ENCODE measurements at places on chromosomes 6 and 20.

DNA sequence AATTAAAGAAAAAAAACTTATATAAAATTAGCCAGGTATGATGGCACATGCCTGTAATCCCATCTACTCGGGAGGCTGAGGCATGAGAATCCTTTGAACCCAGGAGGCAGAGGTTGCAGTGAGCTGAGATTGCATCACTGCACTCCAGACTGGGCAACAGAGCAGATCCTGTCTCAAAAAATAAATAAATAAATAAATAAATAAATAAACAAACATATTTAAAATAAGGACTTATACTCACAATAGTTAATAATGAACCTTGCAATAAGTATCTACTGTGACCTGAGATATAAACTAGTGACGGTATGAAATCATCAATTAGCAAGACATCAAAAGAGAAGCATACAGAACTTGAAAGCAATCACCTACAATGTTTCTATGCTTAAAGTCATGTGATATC lies 548.4 kb upstream of the JARID2 start:
- DNase-seq, result no peak

GRCh38 chr20:60048634-60049521 lies 90.7 kb downstream of the CDH26 start:
- DNase-seq, result no peak

DNA sequence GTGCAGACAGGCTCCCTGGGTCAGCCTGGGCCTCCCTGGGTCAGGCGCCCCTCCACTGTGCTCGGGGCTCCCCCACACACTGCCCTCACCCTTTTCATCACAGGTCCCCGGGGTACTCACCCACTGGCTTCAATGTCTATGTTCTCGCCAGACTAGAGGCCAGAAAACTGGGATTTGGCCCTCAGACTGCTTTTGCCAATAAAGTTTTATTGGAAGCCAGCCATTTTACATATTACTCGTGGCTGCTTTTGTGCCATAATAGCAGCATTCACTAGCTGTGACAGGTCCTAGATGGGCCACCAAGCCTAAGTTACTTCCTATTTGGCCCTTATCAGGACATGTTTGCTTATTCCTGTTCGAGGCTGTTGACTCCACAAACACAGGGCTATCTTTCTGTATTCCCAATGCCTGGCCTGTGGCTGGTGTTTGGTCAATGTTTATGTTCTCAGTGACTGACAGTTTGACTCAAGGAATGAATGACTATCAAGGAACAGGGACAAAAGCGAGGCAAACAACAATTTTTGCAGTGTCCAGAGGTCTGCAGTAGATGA lies 525.1 kb upstream of the AGPAT4 start:
- DNase-seq, result no peak

DNA sequence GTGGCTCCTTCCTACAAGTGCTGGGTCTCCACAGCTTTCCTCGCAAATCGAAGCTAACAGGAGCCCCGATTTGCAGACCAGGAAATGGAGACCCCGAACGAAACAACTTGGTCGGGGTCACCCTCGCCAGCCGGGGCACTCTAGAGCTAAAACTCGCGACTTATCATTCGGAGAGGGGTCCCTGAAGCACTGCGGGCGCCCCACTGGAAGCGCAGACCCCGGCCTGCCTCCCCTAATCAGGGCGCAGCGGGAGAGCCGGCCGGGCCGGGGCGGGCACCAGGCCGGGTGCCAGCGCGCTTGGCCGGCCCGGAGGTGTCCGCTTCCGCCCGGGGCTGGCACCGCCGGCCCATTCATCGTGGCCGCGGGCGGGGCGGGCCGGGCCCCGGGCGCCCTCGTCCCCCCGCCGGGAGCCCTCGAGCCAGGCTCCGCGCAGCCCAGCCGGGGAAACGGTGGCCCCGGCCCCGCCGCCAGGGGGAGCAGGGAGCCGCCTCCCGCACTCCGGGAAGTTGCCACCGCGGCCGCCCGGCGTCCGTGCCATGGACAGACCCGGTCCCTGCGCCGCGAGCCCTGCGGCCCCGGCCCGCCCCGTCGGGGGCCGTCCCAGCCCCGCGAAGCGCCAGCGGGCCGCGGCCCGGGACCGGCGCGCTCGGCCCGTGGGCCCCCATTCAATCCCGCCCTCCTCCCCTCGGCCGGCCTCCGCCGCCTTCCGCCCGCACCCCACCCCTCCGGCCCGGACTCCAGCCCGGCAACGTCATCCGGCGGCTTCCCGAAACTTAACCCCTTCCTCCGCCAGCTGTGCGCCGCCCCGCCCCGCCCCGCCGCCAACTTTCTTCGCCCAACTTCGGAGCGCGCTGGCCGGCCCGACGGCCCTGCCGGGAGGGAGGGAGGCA lies 961 bp downstream of the RRBP1 start:
- DNase-seq, result peak; percentile 90

DNA sequence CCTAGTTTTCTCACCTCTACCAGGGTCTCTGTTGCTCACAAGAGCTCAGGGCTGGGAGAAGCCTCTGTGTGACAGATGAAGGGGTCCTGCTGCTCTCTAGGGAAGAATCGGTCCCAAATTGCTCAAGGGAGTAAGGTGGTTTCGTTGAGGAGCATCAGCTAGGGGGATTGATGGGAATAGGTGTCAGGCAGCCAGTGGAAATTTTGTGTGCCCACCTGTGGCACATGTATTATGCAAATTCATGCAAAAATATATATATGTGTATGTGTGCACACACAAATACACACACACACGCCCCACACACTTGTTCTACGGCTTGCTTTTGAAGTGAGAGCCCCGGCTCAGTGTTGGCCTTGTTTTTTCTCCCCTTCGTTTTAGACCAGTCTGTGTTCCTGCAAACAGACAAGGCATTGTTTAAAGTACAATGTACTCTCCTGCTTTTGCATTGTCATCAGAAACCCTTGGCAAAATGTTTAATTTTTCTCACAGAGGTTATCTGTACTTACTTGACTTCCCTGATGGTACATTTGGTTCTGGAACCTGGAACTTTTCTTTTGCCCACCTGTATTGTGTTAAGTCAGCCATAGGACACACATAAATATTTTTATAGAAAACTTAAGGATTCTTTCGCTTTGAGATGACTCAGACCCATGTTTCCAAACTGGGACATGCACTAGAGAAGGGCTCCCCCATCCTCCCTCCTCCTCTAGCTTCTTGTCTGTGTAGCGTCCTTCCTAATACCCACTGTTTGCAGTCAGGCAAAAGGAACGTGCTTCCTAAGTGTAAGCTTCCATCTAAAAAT lies 26.7 kb downstream of the FOXO3 start:
- no peak for DNase-seq

- no peak for DNase-seq
Measured at GRCh38 chr6:69398729-69399128, 398.1 kb downstream of the LMBRD1 start.

- DNase-seq, result no peak
Measured at GRCh38 chr20:54234991-54235390, 27.1 kb downstream of the PFDN4 start.

GRCh38 chr20:58018590-58018989 lies 209.9 kb downstream of the ANKRD60 start:
- no peak for DNase-seq

- DNase-seq, result no peak
Measured at GRCh38 chr20:10667560-10668167, 6.1 kb downstream of the JAG1 start.

DNA sequence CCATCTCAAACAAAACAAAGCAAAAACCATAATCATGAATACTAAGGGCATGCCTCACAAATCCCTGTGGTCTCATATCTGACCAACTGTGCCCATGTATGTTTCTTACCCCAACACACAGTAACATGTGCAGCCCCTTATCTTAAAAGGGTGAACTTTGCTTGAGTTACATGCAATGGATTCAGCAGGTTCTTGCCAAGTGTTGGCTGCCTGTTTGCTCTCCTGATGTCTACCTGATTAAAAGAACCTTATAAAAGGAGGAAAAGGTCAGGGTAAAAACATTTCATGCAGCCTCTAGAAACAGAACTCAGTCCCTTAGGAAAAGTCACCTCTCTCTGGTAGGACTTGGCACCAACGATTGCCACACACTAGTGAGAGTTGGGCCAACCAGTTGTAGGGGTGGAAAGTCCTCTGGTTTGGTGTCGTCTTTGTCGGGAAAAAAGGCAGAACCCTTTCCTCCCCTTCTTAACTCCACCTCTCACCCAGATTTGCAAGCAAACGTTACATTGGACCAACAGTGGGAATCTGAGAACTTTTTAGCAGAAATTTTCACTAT lies 14.0 kb upstream of the LRRN4 start:
- DNase-seq, result no peak

GRCh38 chr6:54700158-54700557 lies 146.4 kb upstream of the FAM83B start:
- DNase-seq, result no peak

- DNase-seq, result no peak
Measured at GRCh38 chr6:44086931-44087574, 40.2 kb downstream of the MRPL14 start.

- no peak for DNase-seq
Measured at GRCh38 chr6:149246691-149247384, 70.7 kb upstream of the TAB2 start.

DNA sequence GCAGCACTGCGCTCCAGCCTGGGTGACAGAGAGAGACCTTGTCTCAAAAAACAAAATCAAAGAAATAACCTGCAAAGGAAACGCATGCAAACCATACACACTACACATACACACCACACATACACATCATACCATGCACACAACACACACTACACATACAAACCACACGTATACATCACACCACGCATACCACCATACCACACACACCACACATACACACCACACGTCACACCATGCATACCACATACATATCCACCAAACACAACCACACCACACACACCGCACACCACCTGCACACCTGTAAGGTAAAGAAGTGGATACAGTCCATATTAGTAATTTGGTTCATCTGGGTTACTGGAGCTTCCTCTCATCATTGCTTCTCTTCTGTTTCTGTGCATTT lies 32.3 kb upstream of the F13A1 start:
- no peak for DNase-seq

DNA sequence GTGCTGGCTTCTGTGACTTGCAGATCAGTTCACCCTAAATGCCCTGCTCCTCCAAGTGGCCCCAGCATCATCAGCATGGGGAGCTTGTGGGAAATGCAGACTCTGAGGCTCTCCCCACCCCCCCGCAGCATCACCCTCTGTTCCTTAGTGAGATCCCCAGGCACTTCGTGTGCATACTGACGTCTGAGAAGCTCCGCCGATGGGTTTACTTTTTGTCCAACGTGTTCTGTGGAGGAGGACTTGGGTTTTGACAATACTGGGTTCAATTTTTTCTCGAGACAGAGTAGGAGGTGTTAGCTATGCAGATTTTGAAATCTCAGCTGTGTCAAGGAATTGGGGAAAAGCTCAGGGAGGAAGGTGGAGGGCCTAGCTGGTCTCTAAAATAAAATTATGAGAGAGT lies 38.3 kb upstream of the ZNF831 start:
- DNase-seq, result no peak

- no peak for DNase-seq
Measured at GRCh38 chr6:168608113-168608400, 167.1 kb downstream of the SMOC2 start.

GRCh38 chr6:19454001-19454720 lies 383.0 kb upstream of the ID4 start:
- DNase-seq, result no peak

DNA sequence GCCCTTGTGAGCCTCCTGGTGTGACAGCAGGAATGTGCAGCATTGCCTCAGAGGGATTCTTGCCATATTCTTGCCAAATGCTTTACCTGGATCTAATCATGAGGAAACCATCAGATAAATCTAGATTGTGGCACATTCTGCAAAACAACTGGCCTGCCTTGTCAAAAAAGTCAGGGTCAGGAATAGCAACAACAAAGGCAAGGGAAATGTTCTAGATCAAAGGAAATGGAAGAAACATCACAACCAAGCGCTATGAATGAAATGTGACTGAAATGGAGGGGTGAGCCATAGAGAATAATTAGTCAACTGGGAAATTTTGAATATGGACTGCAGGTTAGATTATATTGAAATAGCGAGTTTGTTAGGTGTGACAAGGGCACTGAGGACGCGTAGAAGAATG lies 262.6 kb upstream of the CDYL start:
- no peak for DNase-seq

DNA sequence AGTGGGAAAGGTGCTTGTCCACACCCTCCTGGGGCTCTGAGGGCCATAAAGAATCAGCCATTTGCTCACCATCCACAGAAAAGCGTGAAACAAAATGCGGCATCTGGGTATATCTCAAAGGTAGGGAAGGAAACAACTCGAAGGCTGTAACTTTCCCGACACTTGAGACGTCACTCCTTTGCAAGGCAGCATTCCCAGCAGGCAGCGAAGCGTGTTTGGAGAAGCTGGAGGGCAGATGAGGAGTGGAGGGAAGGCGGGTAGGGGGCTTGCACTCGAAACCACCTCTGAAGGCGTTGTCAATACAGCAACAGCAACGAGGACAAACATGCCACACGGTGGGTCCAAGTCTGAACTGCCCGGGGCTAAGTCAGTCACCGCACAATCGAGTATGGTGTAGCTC lies 98.4 kb downstream of the FOXC1 start:
- no peak for DNase-seq

GRCh38 chr20:63456429-63457284 lies 15.8 kb downstream of the KCNQ2 start:
- no peak for DNase-seq

- no peak for DNase-seq
Measured at GRCh38 chr6:96823743-96824142, 13.5 kb downstream of the GPR63 start.

DNA sequence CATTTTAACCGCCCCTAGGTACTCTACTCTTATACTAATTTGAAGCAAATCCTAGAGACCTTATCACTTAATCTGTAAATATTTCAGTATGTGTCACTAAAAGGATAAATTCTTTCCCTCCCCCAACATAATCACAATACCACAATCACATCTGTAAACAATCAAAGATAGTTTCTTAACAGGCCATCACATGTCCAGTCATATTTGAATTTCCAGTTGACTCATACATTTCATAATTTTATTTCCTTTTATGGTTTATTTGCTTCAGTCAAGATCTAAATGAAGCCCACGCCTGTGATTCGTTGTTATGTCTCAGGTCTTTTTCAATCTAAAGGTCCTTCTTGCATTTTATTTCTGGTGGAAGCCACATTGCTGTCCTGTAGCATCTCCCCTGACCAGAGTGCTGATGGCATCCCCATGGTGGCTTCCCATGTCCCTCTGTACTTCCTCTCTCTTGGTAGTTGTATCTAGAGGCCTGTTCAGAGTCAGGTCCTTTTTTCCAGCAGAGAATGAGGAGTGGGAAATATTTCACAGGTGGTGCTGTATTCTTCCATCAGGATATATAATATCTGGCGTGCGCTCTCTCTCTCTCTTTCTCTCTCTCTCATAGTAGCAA lies 128.6 kb upstream of the SLC22A23 start:
- no peak for DNase-seq

DNA sequence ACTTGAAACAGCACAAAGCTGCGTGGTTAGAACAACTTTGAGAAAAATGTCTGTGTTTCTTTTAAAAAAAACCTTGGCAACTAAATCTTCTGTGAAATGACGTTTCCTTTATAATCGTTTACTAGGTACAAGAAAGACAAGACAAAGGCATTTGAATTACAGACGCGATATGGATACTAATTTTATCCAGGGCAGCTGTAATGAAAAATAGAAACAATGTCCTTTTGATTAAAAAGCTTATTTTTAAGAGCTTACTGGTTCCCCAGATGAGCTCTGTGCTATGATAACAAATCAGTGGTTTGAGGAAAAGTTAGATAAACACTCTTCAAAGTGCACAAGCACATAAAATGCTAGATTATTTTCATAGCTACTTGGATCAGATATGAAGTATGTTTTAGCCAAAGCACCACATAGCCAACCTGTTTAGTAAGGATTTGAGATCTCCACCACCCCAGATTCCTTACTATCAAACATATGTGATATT lies 1.6 kb upstream of the SYNCRIP start:
- DNase-seq, result no peak
